ENCODE measurements at places on chromosomes 7 and 10.

- no peak for DNase-seq
Observed at GRCh38 chr7:44103566-44103922, 601 bp upstream of the AEBP1 start.

DNA sequence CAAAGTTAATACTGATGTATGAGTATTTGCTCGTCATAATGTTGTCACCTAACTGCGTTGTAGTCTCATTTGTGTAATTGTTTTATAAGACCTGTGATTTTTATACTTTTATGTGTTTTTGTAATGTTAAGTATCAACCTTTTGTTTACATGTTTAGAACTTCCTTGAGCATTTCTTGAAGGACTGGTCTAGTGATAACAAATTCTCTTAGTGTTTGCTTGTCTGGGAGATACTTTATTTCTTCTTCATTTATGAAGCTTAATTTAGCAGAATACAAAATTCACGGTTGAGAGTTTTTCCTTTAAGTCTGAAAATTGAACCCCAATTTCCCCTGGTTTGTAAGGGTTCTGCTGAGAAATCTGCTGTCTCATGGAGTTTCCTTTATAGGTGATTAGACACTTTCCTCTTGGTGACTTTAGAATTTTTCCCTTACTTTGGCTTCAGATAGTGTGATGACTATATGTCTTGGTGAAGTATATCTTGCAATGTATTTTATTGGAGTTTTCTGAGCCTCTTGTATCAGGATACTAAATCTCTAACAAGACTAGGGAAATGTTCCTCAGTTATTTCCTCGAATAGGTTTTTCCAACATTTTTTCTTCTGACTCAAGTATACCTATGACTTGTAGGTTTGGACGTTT lies 154.9 kb downstream of the WDR11 start:
- DNase-seq, result no peak

GRCh38 chr7:156178214-156178613 lies 366.0 kb upstream of the SHH start:
- no peak for DNase-seq

GRCh38 chr7:55265836-55266642 lies 99.1 kb upstream of the LANCL2 start:
- no peak for DNase-seq

DNA sequence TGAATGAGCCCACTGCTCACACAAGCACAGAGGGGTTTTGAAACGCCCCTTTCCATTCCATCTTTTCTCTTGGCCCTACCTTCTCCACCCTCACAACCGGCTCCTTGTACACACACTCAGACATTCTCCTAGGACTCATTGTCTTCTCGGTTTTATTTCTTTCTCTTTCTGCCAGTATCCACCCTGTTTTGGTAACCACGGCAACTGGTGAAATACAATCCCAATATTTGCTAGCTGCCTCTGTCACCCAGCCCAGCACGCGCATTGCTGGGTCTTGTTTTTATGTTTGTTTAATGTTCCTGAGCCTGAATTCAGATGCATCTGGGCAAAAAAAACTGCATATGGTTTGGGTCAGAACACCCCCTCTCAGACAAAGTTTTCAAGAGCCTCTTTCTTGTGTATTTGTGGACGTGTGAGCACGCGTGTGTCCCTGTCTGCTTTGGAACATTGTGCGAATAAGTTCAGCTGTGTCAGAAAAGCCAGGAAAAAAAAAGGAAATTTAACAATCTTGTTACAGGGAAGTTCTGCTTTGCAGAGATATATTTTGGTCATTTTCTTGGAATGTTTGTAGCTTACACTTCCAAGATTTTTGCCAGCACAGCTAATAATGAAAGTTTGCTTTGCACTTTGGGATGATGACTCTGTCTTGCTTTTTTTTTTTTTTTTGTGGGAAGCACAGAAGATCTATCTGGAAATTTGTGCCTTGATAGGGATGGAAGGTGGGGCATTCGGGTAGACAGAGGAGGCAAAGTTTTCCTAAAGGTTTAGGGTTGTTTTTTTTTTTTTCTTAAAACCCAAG lies 225.9 kb downstream of the TRIL start:
- no peak for DNase-seq

GRCh38 chr7:73758581-73759138 lies 11.4 kb downstream of the CLDN3 start:
- DNase-seq, result no peak

DNA sequence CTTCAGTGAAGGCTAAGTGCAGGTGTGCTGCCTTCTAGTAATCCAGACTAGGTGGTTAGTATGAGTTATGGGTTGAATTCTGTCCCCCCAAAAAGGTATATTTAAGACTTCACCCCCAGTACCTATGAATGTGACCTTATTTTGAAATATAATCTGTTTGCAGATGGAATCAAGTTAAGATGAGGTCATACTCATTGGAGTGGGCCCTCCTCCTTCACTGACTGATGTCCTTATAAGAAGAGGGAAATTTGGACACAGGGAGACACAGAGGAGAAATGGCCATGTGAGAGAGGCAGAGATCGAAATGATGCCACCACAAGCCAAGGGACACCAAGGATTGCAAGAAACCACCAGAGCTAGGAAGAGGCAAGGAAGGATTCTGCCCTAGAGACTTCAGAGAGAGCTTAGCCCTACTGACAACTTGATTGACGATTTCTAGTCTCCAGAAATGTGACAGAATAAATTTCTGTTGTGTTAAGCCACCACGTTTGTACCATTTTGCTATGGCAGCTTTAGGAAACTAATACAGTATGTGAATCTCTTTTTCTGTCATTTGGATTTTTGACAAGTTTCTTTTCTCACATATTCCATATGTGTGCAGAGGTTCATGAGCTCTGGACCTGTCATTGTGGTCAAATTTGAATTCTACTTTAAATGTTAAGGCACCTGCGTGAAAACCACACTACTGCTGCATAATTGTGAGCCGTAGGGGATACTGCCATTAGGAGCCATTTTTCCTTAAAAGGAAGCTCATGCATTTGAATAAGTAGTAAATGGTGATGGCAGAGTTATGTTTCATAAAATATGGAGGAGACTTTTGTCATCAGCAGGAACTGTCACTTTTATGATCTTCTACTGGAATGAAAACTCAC lies 2.6 kb upstream of the RPA3 start:
- no peak for DNase-seq

DNA sequence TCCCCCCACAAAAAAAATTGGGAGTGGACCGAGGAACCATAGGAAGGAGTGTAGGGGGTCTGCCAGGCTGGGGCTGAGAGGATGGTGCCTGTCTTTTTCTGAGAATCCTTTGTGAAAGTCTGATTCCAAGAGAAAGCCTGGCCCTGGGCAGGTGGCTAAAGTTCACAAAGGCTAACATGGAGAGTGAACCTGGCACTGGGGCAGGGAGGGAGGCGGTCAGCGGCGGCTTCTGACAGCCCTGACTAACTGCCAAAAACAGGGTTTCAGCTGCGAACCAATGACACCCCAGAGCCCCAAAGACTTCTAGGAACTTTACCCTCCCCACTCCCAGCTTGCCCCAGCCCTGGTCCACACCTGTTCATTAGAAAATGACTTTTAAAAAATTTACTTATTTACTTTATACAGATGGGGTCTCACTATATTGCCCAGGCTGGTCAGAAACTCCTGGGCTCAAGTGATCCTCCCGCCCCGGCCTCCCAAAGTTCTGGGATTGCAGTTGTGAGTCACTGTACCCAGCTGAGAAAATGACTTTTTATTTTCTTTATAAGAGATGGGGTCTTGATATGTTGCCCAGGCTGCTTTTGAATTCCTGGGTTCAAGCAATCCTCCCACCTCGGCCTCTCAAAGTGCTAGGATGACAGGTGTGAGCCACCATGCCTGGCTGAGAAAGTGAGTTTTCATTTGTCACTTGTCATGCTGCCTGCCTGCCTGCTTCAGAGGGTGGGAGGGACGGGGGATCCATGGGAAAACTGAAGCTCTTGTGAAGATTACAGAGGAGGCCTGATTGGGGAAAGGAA lies 61.0 kb upstream of the DUSP5 start:
- no peak for DNase-seq

GRCh38 chr10:2117641-2118040 lies 380.3 kb upstream of the ADARB2 start:
- DNase-seq, result no peak

GRCh38 chr7:50393547-50394252 lies 56.5 kb downstream of the FIGNL1 start:
- DNase-seq, result peak; percentile 56

DNA sequence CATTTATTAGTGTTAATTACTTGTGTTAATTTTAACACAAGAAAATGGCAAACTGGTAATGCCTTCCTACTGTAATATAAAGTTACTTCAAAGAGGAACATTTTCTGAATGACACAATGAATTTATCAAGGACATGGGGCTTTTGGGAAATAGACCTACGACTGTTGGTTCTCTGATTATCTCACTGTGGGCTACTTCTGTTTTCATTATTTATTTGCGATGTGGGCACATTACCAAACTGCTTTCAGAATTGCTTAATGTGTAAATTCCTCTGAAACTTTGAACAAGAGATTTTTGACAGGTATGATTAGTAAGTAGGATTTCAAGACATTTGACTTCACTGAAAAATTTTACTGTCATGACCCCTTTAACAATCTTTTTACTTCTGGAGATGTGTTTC lies 535.6 kb downstream of the CNTNAP2 start:
- DNase-seq, result no peak

DNA sequence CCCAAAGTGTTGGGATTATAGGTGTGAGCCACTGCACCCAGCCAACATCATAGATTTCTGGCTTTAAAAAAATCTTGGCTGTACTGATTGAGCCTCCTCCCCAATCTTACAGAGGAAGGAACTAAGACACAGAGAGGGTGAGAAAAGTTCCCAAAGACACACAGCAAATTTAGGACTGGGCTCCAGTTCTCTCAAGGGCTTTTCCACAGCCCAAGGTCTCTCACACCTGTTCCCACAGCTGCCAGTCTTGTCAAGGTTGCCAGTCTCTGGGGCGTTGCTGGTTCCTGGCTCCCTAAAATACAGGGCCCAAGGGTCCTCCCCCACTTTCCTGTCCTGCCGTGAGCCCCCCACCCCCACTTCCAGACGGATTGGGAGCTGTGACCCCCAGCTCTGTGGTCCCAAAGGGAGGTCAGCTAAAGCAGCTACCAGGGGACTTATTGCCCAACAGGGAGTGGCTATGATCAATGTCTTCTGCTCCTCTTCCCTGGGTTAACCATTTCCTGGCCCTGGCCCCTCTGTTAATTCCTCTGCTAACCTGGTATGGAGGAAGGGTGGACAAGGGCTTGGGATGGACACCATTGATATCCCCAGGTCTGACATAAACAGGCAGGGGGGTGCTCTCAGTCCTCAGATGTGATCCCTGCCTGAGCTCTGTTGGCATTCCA lies 3.1 kb upstream of the ZAN start:
- DNase-seq, result no peak

- DNase-seq, result no peak
Observed at GRCh38 chr7:17774248-17774647, 166.0 kb downstream of the SNX13 start.

DNA sequence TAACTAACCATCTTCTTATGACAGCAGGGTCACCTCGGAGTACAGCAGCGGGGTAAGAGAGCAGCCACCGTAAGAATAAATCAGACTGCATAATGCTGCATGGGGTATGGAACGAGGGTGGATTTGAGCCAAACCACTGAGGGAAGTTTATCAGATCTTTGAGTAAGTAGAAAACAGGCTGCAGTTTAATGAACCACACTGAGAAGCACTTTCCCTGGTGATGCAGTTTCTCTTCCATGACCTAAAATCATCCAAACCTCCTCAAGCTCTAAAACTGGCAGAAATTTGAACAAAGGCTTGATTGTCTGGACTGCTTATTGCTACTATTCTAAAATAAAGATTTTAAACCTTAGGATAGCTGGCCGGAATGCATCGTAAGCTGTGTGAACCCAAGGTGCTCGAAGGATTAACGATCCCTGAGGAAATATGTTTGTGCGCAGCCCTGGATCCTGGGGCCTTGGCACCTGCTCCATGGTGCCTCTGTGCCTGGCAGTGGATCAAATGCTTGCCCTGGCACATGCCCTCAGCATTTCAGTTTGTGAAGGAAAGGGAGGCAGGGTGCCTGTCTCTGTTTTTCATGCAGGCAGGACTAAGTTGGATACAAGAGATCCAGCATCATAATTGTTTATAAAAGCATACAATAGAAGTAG lies 322.7 kb downstream of the LHFPL3 start:
- DNase-seq, result no peak

- DNase-seq, result no peak
Observed at GRCh38 chr7:84688671-84689070, 494.1 kb upstream of the SEMA3A start.

All from activated naive CD4-positive, alpha-beta T cell treated with Interleukin-2 at 50 U/mL for 16 hours (primary cell).